Cardiac ventricle fibroblast (primary cell): ENCODE measurements at places on chromosomes 4 and X. TPM values are rescaled to one million over a fixed set of nuclear protein-coding genes. Genes with fewer than 3 reads are reported as not detected.

The UGT2A2 gene
- not detected in 2 replicates for total RNA-seq

The CLDN34 gene
- total RNA-seq = not detected in 2 replicates

The SLC9B1 gene
- 0.25 and 0.34 TPM in 2 replicates for total RNA-seq

The RNF175 gene
- total RNA-seq = not detected in 2 replicates

The SPANXD gene
- not detected in 2 replicates for total RNA-seq
